SW 1271 (cell line): ENCODE measurements at places on chromosomes 7 and 10.

- no peak for DNase-seq
These were observed 57.6 kb downstream of the TSPAN15 start for GRCh38 chr10:69508738-69509340.

- DNase-seq, result no peak
These were observed 13.7 kb upstream of the INMT start for GRCh38 chr7:30738026-30738915.

GRCh38 chr7:20661884-20662283 is 46.4 kb downstream of the ABCB5 start:
- no peak for DNase-seq

DNA sequence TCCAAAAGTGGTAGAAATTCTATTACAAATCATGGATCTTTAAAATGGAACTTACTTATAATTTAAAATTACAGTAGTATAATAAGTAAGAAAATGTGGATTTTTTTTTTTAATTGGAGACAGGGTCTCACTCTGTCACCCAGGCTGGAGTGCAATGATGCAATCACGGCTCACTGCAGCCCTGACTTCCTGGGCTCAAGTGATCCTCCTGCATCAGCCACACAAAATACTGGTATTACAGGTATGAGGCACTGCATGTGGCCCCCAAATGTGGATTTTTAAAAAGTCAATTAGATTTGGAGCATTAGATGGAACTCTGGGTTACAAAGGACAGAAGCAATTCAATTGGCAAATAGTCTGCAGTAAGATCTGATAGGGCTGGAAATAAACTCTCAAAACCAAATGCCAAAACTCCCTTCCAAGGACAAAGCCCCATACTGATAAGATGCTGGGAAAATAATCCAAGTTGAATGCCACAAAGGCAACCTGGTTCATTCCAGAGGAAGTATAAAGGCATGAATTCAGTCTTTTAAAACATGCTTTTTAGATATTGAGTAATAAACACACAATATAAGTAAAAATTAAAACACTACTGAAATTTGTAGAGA is 294.2 kb downstream of the ZNF248 start:
- DNase-seq, result no peak

GRCh38 chr7:55472928-55473725 is 99.2 kb downstream of the VOPP1 start:
- no peak for DNase-seq

DNA sequence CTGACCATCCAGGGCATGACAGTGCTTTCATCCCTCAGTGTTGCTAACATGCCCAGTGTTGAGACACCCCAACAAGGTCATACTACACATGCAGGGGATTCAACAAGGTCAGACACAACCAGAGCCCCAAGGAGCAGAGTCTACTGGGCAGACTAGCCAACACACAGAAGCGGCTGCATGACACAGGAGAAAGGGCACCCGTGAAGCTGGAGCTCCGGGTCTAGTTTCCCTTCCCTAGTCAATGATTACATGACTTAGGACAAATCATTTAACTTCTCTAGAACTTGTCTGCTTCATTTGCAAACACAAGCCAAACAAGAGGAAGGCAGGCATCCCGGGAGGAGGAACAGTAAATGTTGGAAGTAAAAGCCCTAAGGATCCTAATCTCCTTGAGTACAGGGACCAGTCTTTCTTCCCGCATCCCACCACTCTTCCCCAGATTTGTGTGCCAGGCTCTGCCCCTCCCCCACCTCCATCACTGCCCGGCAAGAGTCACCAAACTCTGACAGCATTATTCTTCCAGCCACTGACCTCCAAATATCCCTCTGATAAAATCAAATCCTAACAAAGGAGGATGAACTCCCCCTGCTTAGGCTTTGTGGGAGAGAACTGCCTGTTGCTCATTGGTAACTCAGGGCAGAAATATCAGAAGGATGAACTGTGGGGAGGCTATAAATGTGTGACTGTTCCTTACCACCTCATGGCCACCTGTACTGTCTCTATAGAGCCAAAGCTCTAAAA is 104.3 kb downstream of the KCNMA1 start:
- DNase-seq, result no peak

DNA sequence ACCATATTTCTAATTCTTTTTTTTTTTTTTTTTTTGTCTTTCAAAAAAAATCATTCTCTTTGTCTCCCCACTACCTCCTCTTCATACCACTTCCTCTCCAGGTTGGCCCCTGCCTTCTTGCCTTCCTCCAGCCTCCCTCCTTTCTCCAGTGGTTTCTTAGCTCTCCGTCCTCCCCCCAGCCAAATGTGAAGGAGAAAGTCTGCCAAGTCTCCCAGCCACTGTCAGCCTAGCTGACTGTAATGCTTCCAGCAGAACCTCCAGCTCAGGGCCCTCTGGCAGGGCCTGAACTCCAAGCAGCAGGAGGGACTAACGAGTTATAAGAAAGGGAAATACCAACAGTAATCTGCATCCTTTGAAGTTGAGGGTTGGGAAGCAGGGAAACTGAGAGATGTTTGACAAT is 35.5 kb upstream of the BICC1 start:
- DNase-seq, result no peak

- DNase-seq, result no peak
These were observed 158.8 kb upstream of the CHST15 start for GRCh38 chr10:124252097-124252715.

- no peak for DNase-seq
These were observed 3.5 kb downstream of the NRF1 start for GRCh38 chr7:129615018-129615417.

DNA sequence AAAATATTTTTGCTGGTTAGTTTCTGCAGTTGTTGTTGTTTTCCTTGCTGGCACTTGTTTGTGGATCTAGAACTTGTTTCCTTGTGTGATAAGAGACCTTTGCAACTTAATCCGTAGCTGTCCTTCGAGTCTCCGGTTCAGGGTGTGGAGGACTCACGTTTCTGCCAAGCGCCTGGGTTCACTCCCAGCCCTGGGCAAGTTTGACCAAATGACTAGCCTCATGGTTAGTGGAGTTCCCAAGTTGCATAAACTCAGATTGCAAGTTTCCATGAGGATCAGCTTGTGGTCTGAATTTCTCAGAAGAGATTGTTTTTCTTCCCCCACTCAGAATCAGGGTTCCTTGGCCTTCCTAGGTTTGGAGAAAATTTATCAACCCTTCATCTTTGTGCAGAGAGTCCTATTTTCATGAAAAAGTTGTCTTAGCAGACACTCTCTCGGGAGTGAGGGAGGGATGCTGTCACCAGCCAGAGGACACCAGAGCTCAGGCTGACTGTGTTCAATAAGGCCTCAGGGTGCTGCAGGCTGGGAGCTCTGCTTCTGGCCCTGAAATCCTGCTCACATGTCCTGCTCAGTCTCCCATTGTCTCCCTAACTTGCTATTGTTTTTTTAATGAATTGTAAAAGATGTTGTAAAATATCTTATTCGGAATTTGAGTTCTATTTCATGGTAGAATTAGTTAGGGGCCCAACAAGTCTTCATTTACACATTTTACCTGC is 377.7 kb upstream of the KLF6 start:
- no peak for DNase-seq
